ENCODE measurements at places on chromosomes 3 and 15.

- no peak for DNase-seq
These were observed 62.8 kb downstream of the MDFIC2 start for GRCh38 chr3:70249509-70250160.

GRCh38 chr3:82378392-82378791, 616.9 kb upstream of the GBE1 start:
- no peak for DNase-seq

DNA sequence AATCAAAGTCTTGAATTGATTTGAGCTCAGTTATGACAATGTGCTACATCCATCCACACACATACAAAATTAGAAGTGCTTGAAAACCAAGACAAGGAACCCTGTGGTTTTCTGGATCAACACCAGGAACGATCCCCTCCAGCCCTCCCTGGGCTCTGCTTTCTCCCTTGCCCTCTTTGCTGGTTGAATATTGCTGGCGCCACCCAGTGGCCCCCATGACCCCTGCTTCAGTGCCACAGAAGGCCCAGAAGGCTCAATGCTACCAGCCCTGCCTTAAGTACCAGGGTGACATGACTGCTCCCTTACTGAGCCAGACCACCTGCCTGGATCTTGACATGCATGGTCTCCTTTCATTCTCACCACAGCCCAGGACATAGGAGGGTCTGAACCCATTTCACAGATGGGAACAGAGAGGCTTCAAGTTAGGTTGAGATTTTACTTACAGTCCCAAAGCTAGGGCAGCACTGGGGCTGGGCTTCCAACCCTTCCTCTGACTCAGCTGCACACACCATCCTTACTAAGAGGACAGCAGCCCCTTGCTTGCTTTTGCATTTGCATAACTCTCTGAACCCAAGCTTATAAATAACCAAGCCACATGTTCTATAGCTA, 15.0 kb downstream of the IL12A start:
- no peak for DNase-seq

GRCh38 chr3:27939940-27940339, 217.8 kb upstream of the EOMES start:
- no peak for DNase-seq

- DNase-seq = no peak
These were observed 374.3 kb downstream of the RBMS3 start for GRCh38 chr3:29655015-29655747.

DNA sequence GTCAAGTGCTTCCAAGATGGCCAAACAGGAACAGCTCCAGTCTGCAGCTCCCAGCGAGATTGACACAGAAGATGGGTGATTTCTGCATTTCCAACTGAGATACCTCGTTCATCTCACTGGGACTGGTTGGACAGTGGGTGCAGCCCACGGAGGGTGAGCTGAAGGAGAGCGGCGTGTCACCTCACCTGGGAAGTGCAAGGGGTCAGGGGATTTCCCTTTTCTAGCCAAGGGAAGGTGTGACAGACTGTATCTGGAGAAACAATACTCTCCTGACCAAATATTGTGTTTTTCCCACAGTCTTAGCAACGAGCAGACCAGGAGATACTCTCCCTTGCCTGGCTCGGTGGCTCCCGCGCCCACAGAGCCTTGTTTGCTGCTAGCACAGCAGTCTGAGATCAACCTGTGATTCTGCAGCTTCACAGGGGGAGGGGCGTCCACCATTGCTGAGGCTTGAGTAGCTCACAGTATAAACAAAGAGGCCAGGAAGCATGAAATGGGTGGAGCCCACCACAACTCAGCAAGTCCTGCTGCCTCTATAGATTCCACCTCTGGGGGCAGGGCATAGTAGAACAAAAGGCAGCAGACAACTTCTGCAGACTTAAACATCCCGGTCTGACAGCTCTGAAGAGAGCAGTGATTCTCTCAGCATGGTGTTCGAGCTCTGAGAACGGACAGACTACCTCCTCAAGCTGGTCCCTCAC, 293.5 kb upstream of the SUCLG2 start:
- no peak for DNase-seq

GRCh38 chr3:119409844-119410243, 53.6 kb downstream of the TMEM39A start:
- DNase-seq = no peak

GRCh38 chr3:158571969-158572765, 1.2 kb downstream of the MLF1 start:
- no peak for DNase-seq

DNA sequence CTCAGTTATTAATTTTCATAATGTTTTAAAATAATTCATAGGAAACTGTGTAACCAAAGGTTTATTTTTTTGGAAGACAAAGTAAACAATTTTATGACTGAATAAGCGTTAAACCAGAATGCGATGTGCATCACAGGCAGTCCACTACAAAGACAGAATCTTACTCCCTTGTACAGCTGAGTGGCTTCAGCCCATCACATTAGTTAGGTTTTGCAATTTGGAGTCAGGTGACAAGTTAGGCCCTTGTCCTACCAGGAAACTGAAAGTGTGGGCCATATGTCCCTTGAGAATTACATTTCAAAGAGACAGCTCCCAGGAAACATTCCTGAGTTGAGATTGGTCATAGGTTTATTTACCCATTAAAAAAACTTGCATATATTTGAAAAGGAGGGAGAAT, 156.3 kb downstream of the MEX3B start:
- DNase-seq = no peak

DNA sequence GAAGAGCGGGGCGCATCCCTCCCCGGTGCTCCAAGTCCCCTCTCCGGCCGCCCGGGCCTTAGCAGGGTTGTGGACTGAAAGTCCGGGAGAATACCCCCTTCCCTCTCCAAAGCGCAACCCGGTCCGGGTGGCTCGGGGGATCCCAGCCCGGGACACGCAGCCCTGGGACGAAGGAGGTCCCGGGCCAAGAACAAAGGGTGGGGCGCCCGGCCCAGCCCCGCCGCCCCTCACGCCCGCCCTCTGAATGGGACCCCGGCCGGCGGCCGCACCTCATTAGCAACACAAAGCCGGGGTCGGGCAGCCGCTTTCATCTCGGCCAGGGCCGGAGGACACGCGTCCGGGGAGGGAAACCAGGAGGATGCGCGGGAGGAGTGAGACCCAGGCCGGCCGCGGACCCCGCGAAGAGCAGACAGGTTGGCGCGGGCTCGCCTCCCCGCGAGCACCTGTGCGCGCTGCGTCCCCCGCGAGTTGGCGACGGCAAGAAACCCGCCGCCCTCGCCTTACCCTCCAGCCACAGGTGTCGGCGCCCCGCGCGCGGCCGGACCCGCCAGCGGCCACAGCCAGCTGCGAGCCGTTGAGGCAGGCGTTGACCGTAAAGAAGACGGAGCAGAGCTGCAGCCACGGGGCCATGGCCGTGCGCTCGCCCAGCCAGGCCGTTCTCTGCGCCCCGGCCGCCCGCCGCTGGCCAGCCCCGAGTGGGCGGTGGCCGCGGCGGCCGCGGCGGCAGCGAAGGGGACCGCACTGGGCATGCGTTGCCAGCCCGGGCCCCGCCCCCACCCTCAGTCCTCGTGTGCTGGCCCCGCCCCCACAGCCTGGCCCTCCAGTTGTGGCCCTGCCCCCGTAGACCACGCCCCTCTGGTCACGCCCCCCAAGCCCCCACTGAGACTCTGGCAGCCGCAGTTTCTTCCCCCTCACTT, at the start of gene IL17RD:
TSS of gene IL17RD (minus strand) at position 697 of the 917 bp plus-strand sequence. CDS start at position 630, 67 bp downstream.
- DNase-seq = peak; percentile 33

GRCh38 chr3:108117241-108117775, 26.5 kb upstream of the CD47 start:
- no peak for DNase-seq

- DNase-seq = no peak
These were observed 186.6 kb downstream of the SQOR start for GRCh38 chr15:45821390-45821789.

- no peak for DNase-seq
These were observed 36.7 kb upstream of the NDUFB4 start for GRCh38 chr3:120559242-120560061.

GRCh38 chr3:193301433-193301832, 60.4 kb downstream of the PLAAT1 start:
- no peak for DNase-seq

GRCh38 chr3:102163039-102163817, 271.6 kb upstream of the ZPLD1 start:
- no peak for DNase-seq

- DNase-seq = no peak
These were observed 29.2 kb upstream of the PRICKLE2 start for GRCh38 chr3:64254443-64254842.

DNA sequence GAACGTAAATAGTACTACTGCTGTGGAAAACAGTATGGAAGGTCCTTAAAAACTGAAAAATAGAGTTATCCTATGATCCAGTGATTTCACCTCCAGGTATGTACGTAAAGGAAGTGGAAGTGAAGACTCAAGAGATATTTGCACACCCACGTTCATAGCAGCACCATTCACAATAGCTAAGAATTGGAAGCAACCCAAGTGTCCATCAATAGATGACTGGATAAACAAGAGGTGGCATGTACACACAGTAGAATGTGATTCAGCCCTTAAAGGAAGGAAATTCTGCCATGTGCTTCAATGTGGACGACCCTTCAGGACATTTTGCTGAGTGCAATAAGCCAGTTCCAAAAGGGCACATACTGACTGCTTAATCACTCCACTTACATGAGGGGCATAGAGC, 188.3 kb downstream of the APBA2 start:
- no peak for DNase-seq

DNA sequence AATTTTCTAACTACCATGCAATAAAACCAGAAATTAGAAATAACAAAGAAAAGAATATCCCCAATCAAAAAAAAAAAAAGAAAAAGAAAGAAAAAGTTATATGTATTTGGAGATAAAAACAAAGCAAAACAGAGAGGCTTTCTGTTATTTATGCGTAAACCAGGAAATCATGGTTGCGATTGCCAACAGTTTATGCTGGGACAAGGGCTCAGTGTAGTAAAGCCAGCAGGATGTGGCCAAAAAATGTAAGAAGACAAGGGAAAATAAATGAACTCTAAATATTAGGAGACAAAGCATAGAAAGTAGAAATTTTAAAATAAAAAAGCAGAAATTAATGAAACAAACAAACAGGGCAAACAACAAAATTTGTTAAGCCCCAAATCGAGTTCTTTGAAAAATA, 27.2 kb upstream of the GOLGA8J start:
- DNase-seq = no peak

DNA sequence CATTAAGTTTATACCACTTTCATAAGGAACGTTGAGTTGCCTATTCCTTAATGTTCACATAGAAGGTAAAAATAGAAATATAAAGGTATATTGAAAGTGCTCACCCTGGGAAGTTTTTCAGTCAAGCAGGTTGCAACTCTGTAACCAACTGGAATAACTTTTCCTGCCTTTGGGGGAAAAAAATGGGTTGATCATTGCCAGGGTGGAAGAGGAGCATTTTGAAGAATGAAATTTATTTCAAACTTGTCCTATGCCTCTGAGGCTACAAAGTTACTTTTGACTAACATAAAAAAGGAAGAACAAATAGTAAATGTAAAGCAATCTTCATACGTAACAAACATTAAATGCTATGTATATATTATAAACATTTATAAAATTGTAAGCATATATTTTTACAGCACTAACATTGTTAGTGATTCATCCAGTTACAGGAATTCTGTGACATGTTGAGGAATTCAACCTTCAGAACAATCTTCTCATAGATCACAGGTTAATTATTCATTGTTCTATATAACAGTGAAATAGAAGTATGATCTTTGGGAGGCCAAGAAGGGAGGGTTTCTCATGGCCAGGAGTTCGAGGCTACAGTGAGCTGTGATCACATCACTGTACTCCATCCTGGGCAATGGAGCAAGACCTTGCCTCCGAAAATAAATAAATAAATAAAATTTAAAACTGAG, 13.5 kb downstream of the EFHB start:
- DNase-seq = no peak

- DNase-seq = no peak
These were observed 217.9 kb upstream of the SLCO3A1 start for GRCh38 chr15:91635641-91636040.

DNA sequence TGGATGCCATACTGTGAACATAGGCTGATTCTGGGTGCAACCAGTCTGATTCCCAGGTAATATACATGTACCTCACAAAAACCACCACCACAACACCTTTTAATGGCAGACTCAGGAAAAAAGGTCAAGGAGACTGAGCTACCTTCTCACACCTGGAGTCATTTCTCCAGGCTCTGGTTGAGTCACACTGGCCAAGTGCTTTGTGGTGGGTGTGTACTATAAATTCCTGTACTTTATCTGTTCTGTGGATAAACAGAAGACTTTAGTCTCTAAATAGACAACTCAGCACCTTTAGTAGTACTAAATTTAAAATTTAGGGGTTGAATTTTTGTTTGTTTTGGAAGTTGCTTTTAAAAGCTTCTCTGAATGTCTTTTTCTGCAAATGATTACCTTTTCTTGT, 46.7 kb downstream of the TOP2B start:
- no peak for DNase-seq

GRCh38 chr15:90877996-90878395, 6.3 kb upstream of the FES start:
- DNase-seq = no peak

GRCh38 chr15:74430510-74430951, 3.2 kb downstream of the SEMA7A start:
- no peak for DNase-seq

DNA sequence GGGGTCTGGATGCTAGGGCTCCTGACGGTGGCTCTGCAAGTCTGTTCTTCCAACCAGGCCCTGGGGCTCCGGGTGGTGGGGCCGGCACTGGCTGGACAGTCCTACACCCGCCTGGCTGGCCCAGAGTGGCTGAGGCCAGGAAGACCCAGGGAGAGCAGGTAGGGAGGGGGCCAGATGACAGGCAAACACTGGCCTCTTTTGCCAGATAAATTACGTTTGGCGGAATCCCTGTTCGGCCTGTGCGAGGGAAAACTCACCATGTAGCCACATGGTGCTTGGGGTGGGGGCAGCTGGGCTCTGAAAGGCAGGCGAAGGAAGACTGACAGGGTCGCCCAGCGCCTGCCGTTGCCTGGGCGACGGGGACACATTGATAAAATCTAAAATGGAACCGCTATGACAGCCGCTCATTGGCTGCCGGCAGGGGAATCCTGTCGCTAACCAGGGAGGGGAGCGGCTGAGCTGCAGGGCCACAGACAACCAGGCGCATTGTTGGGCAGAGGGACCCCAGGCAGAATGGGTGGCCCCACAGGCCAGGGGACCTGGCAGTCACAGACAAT, 30.4 kb downstream of the IQSEC1 start:
- DNase-seq = no peak

- DNase-seq = no peak
These were observed 258.4 kb upstream of the ZNF717 start for GRCh38 chr3:76043746-76044145.

- no peak for DNase-seq
These were observed 155.7 kb downstream of the KLF13 start for GRCh38 chr15:31482122-31482922.

DNA sequence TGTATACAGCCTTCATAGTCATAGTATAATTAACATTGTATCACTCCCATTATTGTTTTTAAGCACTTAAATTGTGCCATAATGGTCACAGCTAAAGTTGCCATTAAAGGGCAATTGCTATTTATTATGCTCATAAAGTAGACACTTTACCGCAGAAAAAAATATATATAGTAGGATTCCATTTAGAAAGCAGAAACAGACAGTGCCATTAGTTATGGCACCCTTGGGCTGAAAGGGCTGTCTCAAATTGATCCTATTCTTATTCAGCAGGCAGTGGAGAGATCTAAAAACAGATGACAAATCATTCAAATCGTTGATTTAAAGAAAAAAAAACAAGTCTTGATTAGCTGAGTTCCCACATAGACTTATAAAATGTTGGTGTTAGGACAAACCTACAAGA, 514.2 kb upstream of the ROBO2 start:
- no peak for DNase-seq
